Smooth muscle cell of the brain vasculature (primary cell): ENCODE measurements at places on chromosomes 3 and 15.

GRCh38 chr15:46607077-46607476 lies 972.2 kb downstream of the SQOR start:
- no peak for DNase-seq

GRCh38 chr3:108098003-108098370 lies 7.2 kb upstream of the CD47 start:
- DNase-seq = no peak

- DNase-seq = no peak
These were observed 39.1 kb downstream of the MESD start for GRCh38 chr15:80950291-80951078.

DNA sequence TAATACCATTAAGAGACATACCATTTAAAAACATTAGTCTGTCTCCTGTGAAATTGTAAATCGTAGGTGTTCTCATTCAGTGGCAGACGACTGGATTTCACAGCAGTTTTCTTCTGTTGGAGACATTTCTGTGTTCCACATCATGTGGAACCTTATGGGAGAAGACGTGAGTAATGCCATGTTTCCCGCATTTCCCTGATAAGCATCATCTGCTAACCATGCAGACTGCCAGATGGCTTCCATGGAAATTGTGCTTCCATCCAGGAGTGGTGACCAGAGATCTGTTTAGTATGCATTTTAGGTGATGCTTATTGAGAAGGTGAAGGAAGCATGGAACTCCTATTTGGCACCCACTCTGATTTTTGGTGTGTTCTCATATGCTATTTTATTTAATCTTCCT lies 28.4 kb upstream of the ST3GAL6 start:
- no peak for DNase-seq

GRCh38 chr3:30146978-30147377 lies 459.4 kb upstream of the TGFBR2 start:
- DNase-seq = no peak

GRCh38 chr3:157099326-157100095 lies 60.4 kb downstream of the CCNL1 start:
- no peak for DNase-seq
